ENCODE measurements at places on chromosomes 1 and 21. TPM values are rescaled to one million over a fixed set of nuclear protein-coding genes. Genes with fewer than 3 reads are reported as not detected.

Gene CLEC20A
- not detected for total RNA-seq

DNA sequence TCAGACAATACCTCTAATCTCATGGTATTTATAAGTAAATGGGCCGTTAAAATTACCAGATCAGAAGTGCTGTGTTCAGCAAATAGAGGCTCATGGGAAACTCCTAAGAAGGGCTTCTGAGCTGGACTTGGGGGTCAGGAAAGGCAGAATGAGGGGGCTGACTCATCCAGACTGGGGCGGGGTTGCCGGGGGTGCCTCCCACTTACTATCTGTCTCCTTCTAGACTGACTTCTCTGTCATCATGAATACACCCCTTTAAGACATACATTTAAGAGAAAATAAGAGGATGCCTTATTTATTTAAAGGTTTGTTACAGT lies 96.0 kb upstream of the ERRFI1 start:
- no peak overlapping the region for H3K4me3 ChIP-seq
- no peaks in the 10 kb centered on the region for H3K36me3 ChIP-seq
- no peak for DNase-seq

GRCh38 chr1:91655912-91656449 lies 155.3 kb downstream of the CDC7 start:
- no peaks in the 10 kb centered on the region for H3K27me3 ChIP-seq
- H3K4me3 ChIP-seq, result no peak overlapping the region
- H3K27ac ChIP-seq, result no peak overlapping the region
- no peak for DNase-seq
- no peaks in the 10 kb centered on the region for H3K36me3 ChIP-seq
- no peaks in the 10 kb centered on the region for H3K4me1 ChIP-seq

GRCh38 chr1:188782220-188782841 lies 1695.3 kb downstream of the BRINP3 start:
- H3K4me1 ChIP-seq, result no peaks in the 10 kb centered on the region
- H3K36me3 ChIP-seq, result no peaks in the 10 kb centered on the region
- no peak overlapping the region for H3K27ac ChIP-seq
- H3K4me3 ChIP-seq, result no peak overlapping the region

Gene ASTN1
- 0.78 TPM for total RNA-seq

- no peaks in the 10 kb centered on the region for H3K36me3 ChIP-seq
- H3K4me1 ChIP-seq, result peaks cover 11% of the 10 kb centered on the region
- H3K4me3 ChIP-seq, result no peak overlapping the region
- H3K27ac ChIP-seq, result no peak overlapping the region
- DNase-seq, result no peak
These were observed 19.9 kb upstream of the NEK2 start for GRCh38 chr1:211695135-211695816.

- H3K27me3 ChIP-seq, result no peaks in the 10 kb centered on the region
- H3K36me3 ChIP-seq, result no peaks in the 10 kb centered on the region
- H3K27ac ChIP-seq, result no peak overlapping the region
- no peak for DNase-seq
- H3K4me1 ChIP-seq, result no peaks in the 10 kb centered on the region
These were observed 73.8 kb downstream of the APP start for GRCh38 chr21:26096494-26097371.

Gene PINK1
- 67.5 TPM for total RNA-seq

DNA sequence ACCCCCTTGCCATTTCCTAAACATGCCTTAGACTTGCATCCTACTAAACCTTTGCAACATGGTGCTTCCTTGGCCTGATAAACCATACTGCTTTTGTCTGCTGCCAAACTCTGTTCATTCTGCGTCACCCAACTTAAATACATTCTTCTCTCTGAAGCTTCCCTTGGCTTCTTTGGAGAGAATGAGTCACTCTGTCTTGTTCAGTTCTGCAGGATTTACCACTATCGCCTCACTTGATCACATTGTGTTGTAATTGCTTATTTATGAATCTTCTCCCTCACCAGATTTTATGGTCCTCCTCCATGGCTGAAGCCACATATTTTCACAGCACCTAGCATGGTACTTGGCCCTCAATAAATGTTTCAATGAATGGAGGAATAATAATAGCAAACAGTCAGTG lies 21.7 kb upstream of the TUT4 start:
- no peak overlapping the region for H3K4me3 ChIP-seq
- no peak overlapping the region for H3K27ac ChIP-seq
- H3K27me3 ChIP-seq, result no peaks in the 10 kb centered on the region
- H3K36me3 ChIP-seq, result no peaks in the 10 kb centered on the region

DNA sequence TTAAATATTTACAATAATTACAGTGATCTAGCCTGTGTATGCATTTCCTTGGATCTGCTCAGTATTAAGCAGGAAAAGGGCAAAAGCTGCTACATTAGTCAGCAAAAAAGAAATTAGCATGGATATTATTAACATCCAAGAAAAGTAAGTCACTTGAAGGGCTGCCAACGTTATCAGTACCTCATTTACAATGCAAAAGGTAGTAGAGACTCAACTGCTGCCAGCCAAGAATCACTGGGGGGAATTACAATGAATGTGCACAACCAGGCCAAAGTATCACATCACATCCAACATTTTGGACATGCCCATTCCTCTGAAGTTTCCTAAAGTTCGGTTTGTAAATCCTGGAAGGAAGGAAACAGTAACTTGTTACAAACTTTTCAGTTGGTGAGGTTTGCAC lies 1.9 kb downstream of the CNN3 start:
- H3K27me3 ChIP-seq, result no peaks in the 10 kb centered on the region
- H3K36me3 ChIP-seq, result no peaks in the 10 kb centered on the region
- H3K4me3 ChIP-seq, result no peak overlapping the region
- no peak for DNase-seq

Gene PIAS3
- 14.2 TPM for total RNA-seq

- DNase-seq, result no peak
- H3K4me1 ChIP-seq, result no peaks in the 10 kb centered on the region
- no peaks in the 10 kb centered on the region for H3K27me3 ChIP-seq
- no peak overlapping the region for H3K4me3 ChIP-seq
These were observed 592.2 kb downstream of the ADGRL2 start for GRCh38 chr1:82392946-82393345.

GRCh38 chr1:157505481-157506272 lies 46.6 kb downstream of the FCRL5 start:
- no peak overlapping the region for H3K27ac ChIP-seq
- H3K36me3 ChIP-seq, result no peaks in the 10 kb centered on the region
- no peak overlapping the region for H3K4me3 ChIP-seq
- peak; percentile 62 for DNase-seq

Gene PCP4
- not detected for total RNA-seq

GRCh38 chr1:171904778-171905450 lies 63.6 kb downstream of the DNM3 start:
- no peak for DNase-seq
- no peak overlapping the region for H3K27ac ChIP-seq
- no peaks in the 10 kb centered on the region for H3K4me1 ChIP-seq
- no peaks in the 10 kb centered on the region for H3K27me3 ChIP-seq
- no peaks in the 10 kb centered on the region for H3K36me3 ChIP-seq
- H3K4me3 ChIP-seq, result no peak overlapping the region

GRCh38 chr1:188128761-188129160 lies 1300.0 kb downstream of the PLA2G4A start:
- no peak overlapping the region for H3K27ac ChIP-seq
- H3K36me3 ChIP-seq, result no peaks in the 10 kb centered on the region
- no peak overlapping the region for H3K4me3 ChIP-seq
- H3K27me3 ChIP-seq, result no peaks in the 10 kb centered on the region
- DNase-seq, result no peak
